Bronchial epithelial cell (primary cell): ENCODE measurements at places on chromosomes 2 and 18. TPM values are rescaled to one million over a fixed set of nuclear protein-coding genes. Genes with fewer than 3 reads are reported as not detected.

The STARD6 gene
- not detected in 2 replicates for total RNA-seq

The ZCCHC2 gene
- 8.7 and 9.7 TPM in 2 replicates for total RNA-seq

The SPR gene
- total RNA-seq, result 12.2 and 14.0 TPM in 2 replicates

The CCDC121 gene
- total RNA-seq, result 0.79 and 0.90 TPM in 2 replicates

The EMX1 gene
- 0.26 TPM in 1 of 2 replicates, not detected in the other for total RNA-seq

The SERPINB2 gene
- total RNA-seq, result 50.5 and 64.6 TPM in 2 replicates

The MFSD2B gene
- under 0.01 TPM in 1 of 2 replicates, not detected in the other for total RNA-seq

The PIAS2 gene
- total RNA-seq, result 12.9 and 13.7 TPM in 2 replicates

The SLC9A2 gene
- under 0.01 and 0.13 TPM in 2 replicates for total RNA-seq

The LRATD1 gene
- total RNA-seq, result 23.2 and 27.8 TPM in 2 replicates

The TDRD15 gene
- not detected in 2 replicates for total RNA-seq

The OBSL1 gene
- total RNA-seq, result 9.2 and 15.2 TPM in 2 replicates

The ZAP70 gene
- not detected in 2 replicates for total RNA-seq

The LIMS1 gene
- 42.1 and 62.1 TPM in 2 replicates for total RNA-seq

The NTSR2 gene
- not detected in 2 replicates for total RNA-seq

The MAPK4 gene
- total RNA-seq, result under 0.01 TPM in 1 of 2 replicates, not detected in the other

The VWA3B gene
- 0.13 TPM in 1 of 2 replicates, not detected in the other for total RNA-seq
